ENCODE measurements at places on chromosomes 12 and 14.

GRCh38 chr12:29709496-29710040 lies 74.2 kb downstream of the TMTC1 start:
- no peak for DNase-seq

- DNase-seq = no peak
These were observed 21.3 kb upstream of the RAB35 start for GRCh38 chr12:120137833-120138232.

- no peak for DNase-seq
These were observed 51.7 kb downstream of the SLC25A47 start for GRCh38 chr14:100374876-100375265.

GRCh38 chr14:92601757-92602417 lies 88.3 kb downstream of the RIN3 start:
- no peak for DNase-seq

DNA sequence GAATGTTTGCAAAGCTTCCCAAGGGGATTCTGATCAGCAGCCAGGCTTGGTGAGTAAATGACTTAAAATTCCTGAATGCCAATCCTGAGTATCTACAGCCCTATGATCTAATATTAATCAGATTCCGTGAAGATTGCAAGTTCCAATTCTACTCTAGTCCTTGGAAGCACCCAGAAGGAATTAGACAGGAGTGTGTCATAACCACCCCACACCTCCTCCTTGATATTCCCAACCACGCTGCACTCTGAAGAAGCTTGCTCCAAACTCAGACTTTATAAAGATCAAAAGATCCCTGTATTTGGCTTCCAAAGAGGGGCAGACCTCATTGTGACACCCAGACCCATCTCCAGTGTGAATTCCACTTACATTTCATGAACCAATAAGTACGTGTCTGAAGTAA lies 306.0 kb downstream of the BCL11B start:
- DNase-seq = no peak

- DNase-seq = peak; percentile 48
These were observed 490 bp downstream of the RILPL1 start for GRCh38 chr12:123532808-123533649.

DNA sequence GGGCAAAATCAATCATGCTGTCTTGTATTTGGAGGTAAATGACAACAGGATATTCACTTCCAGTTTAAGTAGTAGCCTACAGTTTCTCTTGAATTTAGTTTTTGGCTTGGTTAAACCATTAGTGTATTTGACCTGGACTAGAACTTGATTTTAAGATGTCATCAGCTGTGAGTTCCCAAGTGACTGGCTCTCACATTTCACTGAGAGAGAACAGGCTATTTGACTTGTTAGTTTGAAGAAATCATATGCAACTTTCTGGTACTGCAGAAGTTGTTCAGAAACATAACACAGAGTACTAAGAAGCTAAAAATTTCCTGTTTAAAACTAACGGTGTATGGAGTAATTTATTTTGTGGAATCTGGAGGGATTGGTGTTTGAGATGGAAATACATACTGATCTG lies 22.3 kb downstream of the MNAT1 start:
- no peak for DNase-seq

GRCh38 chr12:43856972-43857371 lies 21.1 kb downstream of the TMEM117 start:
- no peak for DNase-seq

DNA sequence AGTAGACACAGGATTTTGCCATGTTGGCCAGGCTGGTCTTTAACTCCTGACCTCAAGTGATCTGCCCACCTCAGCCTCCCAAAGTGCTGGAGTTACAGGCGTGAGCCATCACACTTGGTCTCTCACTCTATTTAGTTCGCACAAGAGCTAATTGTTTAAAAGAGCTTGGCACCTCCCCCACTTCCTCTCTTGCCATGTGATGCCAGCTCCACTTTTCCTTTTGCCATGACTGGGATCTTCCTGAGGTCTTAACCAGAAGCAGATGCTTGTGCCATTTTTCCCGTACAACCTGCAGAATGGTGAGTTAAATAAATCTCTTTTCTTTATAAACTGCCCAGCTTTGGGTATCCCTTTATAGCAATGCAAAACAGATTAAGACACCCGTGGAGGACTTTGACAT lies 200.1 kb upstream of the FRMD6 start:
- DNase-seq = no peak

DNA sequence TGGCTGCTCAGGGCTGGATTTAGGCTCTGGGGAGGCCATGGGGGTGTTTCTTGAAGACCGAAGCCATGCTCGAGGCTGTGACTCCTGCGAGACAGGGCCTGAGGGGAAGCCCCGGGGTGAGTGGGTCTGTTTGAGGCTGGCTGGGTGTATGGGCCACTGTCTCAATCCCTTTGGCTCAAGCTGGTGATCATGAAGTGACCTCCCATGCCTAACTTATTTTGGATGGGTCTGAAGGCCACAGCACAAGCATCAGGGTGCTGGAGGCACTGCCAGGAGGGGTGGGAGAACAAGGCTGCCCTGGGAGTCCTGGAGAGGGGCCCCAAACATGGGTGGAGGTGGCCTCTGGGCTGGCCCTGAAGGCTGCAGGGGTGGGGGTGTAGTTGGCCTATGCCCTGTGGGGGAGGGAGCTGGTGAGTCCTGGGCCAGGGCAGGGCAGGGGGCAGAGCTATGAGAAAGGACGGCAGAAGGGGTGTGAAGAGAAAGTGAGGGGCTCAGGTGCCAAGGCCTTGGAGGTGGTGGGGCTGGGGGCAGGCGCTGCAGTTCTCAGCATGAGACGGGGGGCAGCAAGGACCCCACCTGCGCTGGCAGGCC lies 100.9 kb downstream of the KIF26A start:
- DNase-seq = no peak

DNA sequence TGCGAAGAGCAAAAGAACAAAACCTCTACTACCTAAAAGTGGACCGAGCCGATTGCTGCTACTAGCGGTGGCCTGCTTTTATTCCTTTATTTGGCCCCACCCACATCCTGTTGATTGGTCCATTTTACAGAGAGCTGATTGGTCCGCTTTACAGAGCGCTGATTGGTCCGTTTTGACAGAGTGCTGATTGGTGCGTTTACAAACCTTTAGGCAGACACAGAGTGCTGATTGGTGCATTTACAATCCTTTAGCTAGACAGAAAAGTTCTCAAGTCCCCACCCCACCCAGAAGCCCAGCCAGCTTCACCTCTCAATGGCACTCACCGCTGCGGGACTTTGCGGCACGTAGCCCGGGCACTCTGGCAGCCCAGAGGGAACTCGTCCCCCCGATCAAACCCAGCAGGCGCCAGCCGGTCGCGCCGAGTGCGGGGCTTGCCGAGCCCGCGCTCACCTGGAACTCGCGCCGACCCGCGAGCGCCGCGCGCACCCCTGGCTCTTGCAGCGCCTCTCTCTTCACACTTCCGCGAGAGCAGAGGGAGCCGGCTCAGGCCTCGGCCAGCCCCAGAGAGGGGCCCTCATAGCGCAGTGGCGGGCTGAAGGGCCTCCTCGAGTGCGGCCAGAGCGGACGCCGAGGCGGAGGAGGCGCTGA lies 8.7 kb upstream of the FGD4 start:
- peak; percentile 57 for DNase-seq

Data from kidney tubule cell (primary cell).